ENCODE measurements at places on chromosomes 6 and 20.

- no peak for DNase-seq
Measured at GRCh38 chr6:55882718-55883569, 7.6 kb upstream of the BMP5 start.

DNA sequence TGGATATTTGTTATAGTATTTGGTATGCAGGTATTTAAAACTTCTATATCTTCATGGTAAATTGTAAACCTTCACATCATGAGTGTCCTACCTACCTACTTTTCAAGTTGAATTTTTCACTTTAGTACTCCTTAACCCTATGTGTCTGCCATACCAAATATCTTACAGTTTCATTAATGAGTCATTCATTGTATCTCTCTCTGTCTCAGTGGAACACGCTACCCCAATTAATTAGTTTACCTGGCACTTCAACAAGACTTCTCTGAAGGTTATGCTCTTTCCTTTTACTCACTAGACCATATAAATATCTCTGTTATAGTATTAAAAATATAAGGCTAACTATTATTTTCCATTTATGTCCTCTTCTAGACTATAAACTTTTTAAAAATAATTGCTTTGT lies 123.9 kb upstream of the GJE1 start:
- no peak for DNase-seq

DNA sequence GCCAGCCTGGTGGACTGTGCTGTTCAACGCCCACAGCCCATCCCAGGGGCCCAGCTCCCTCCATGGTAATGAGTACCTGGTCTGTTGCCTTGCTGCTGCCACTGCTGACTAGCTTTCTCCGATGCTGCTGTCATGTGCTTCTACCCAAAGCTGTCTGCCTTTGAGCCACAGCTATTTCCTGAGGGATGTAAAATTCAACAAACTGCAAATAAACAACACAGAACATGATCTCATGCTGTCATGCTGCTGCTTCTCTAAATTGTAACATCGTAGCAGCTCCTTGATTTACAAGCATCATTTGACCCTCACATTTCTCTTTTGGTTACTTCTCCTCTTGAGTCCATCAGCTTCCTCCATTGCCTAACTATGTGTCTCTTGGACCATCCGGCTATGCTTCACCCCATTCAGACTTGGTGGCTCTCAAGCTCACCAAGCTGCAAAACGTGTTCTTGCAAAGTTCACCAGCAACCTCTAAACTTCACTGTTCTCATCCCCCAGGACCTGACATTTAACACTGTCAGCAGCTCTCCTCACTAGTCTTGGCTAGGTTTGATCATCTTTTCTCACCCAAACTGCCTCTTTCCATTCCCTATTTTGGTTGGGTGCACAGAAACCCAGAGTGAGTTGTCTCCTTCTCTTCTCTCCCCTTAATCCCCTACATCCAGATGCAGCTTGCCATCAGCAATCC lies 54.6 kb downstream of the FYN start:
- DNase-seq, result no peak

DNA sequence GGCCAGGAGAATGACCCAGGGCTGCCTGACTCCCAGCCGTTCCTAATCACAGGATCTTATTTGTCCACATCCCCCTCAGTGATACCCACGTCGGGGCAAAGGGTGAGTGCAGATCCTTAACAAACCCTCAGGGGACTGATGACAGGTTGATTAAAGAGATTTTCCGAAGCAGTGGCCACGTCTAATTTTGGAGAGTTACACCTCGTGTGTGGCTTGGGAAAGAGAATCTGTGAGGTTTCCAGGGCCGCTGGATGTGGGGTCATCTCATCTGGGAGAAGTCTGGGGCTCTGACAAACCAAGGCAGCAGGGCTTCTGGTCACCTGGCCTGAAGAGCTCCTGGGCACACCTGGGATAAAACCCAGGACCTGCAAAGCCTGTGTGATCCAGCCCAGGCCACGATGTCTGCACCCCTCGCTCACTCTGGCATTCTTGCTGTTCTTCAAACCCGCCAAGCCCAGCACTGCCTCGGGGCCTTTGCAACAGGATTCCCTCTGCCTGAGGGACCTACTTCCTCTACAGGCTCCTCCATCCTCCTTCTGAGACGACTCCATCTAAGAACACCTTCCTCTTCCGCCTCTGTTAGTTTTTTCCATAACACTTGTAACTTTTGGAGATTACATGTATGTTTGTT lies 4.7 kb downstream of the JPH2 start:
- no peak for DNase-seq

- no peak for DNase-seq
Measured at GRCh38 chr6:137775227-137775626, 91.8 kb upstream of the TNFAIP3 start.

GRCh38 chr6:165726290-165726875 lies 63.3 kb upstream of the PDE10A start:
- DNase-seq, result no peak

GRCh38 chr6:12804952-12805645 lies 88.5 kb downstream of the PHACTR1 start:
- DNase-seq, result no peak

DNA sequence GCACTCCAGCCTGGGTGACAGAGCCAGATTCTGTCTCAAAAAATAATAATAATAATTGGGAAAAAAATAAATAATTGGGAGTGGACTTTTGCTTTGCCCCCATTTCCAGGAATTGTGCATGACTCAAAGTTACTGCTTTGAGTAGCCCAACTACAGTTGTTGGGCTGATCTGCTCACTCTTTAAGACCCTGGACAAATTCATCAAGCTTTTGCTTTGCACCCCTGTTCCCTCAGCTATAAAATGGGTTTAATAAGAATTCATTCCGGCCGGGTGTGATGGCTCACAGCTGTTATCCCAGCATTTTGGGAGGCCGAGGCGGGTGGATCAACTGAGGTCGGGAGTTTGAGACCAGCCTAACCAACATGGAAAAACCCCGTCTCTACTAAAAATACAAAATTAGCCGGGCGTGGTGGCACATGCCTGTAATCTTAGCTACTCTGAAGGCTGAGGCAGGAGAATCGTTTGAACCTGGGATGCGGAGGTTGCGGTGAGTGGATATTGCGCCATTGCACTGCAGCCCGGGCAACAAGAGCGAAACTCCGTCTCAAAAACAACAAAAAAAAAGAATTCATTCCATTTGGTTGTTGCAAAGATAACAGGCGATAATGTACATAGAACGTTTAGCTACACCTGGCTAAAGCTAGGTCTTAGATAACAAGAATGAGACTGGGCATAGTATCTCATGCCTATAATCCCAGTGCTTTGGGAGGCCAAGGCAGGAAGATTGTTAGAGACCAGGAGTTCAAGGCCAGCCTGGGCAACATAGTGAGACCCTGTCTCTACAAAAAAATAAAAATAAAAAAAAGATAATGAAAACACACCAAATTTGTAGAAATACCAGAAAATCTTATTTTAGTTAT lies 87.9 kb upstream of the ZNF217 start:
- DNase-seq, result no peak

GRCh38 chr20:2421247-2421646 lies 40.5 kb downstream of the TGM6 start:
- DNase-seq, result no peak

GRCh38 chr20:58646257-58646656 lies 4.8 kb upstream of the STX16 start:
- no peak for DNase-seq

DNA sequence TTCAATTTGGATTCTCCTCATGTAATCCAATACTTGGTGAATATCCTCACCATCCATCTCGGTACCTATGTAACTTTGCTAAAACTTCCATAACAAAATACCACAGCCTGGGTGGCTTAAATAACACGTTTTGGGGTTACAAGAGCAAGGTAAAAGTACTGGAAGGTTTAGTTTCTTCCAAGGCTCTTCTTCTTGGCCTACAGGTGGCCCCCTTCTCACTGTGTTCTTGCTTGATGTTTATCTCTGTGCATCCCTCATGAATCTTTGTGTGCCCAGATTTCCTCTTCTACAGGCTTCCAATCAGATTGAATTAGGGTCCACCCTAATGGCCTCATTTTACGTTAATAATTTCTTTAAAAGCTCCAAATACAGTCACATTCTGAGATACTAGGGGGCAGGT lies 163.3 kb upstream of the HCRTR2 start:
- DNase-seq, result no peak

GRCh38 chr6:35243386-35243958 lies 16.1 kb upstream of the ZNF76 start:
- DNase-seq, result no peak

GRCh38 chr6:11121851-11122250 lies 10.3 kb upstream of the ERVFRD-1 start:
- DNase-seq, result no peak

DNA sequence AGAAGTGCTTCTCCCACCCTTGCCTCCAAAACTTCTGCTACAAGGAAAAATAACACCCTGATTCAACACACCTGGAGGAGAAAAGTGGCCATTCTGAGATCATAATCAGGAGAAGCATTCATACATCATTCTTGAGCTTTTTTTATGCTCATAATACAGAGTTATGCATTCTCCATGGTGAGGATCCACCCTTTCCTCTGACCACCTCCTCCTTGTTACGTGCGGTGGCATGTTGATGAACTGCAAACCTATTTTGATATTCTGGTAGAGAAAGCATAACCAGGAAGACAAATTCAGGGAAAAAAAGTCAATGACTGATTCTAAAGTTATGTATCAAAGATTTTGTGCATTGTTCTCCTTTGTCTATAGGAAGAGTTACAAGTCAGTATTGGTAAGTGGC lies 169.8 kb downstream of the KLHL32 start:
- DNase-seq, result no peak

GRCh38 chr6:150448221-150448620 lies 79.4 kb downstream of the IYD start:
- no peak for DNase-seq

DNA sequence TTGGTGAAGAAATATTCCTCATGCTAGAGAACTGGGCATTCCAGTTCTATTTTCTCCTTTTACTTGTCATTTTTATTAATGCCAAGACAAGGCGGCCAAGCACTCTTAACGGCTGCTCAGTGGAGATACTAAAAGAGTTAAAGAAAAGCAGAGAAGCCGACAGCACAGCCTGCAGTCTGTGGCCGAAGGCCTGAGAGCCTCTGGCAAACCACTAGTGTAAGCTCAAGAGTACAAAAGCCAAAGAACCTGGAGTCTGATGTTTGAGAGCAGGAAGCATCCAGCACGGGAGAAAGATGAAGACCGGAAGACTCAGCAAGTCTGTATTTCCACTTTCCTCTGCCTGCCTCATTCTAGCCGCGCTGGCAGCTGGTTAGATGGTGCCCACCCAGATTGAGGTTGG lies 167.1 kb upstream of the FUT9 start:
- no peak for DNase-seq

GRCh38 chr6:40252531-40253258 lies 318.4 kb upstream of the MOCS1 start:
- no peak for DNase-seq

DNA sequence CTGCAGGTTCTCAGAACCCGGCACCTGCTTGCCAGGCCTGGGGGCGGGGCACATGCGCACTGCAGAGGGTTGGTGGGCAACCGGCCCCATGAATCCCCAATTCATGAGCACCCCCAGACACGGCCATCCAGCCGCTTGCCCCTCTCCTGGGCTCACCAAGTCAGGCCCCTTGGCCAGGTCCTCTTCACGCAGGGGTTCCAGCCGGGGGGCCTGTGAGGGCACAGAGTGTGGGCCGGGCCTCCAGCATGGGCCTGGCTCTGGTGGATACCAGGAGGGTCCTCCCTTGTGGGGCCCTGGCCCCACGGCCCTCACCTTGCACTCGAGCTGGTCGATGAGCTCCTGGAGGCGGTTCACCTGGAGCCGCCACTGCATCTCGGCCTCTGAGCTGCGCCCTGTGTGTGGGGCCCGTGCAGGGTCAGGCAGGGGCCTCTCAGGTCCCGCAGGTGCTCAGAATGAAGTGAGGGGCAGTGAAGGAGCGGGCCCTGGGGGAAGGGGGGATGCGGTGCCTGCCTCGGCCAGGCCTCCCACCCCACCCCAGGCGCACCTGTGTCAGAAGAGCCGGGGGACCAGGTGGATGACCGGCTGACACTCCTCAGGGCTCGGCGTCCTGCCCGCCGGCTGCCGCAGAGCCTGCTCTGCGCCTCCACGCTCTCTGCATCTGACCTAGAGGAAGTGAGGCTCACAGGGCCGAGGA lies 2.6 kb upstream of the C20orf144 start:
- DNase-seq, result no peak

GRCh38 chr6:12661432-12662089 lies 55.0 kb upstream of the PHACTR1 start:
- no peak for DNase-seq

GRCh38 chr6:139378882-139379341 lies 4.5 kb upstream of the CITED2 start:
- no peak for DNase-seq

DNA sequence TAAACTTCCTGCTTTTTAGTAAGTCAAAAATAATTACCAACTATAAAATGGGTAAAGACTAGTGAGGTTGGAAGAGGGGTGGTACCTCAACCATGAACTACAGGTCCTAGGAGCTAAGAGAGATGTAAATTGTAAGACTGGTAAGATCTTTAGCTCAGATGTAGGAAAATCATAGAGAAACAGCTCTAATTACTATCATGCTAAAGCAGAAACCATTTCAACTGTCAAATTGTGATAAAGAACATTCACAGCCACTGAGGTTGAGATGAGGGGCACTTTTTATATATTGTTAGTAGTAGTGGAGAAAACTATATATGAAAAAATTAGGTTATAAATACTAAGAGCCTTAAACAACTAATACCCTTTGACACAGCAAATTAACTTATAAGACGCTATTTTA lies 20.0 kb downstream of the CDK19 start:
- no peak for DNase-seq

DNA sequence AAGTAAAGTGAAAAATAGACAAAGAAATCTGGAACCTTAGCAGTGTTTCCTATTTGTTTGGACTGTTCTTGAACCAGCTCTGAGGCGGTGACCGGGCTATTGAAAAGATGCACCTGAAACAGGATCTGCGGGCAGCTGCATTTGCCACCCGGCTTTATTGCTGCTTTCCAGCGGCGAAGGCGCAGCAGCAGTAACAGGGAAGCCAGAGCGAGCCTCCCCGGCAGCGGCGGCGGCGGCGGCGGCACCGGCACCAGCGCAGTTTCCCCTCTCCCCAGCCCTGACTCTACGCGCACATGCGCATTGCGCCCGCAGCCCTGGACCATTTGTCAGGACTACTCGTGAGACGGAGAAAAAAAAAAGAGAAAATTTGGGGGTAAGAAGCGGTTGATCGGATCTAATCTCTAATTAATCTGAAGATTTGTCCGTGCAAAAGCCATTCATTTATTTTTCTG lies at the start of gene L3MBTL3:
TSS of gene L3MBTL3 (plus strand) at position 290 of the 452 bp plus-strand sequence. CDS start 24,119 bp downstream, outside the sequence.
- peak; percentile 75 for DNase-seq

DNA sequence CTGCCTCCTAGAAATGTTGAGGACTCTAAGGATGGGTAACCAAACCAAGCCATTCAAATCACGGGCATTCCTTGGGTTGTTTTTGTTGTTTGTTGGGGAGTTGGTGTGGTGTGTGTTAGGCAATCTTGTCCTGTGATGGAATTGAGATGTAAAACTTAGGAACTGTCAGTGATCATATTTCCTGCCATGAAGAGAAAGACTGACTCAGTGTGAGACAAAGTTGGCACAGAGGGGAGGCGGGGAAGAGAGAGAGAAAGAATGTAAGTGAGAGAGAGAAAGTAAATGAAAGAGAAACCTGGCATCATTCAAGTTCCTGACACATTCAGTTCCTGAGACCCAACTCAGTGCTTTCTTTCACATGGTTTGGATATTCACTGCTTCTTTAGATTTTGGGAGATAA lies 21.6 kb upstream of the FBXO30 start:
- no peak for DNase-seq

- no peak for DNase-seq
Measured at GRCh38 chr6:159875194-159875593, 15.6 kb upstream of the MAS1 start.

GRCh38 chr6:148001844-148002642 lies 340.6 kb upstream of the SASH1 start:
- DNase-seq, result no peak

GRCh38 chr20:50318710-50319109 lies 128.1 kb downstream of the CEBPB start:
- no peak for DNase-seq

Data from stimulated activated CD4-positive, alpha-beta T cell treated with anti-CD3 and anti-CD28 coated beads, TNF-alpha, amount 100 ng/mL, for 4 hours (primary cell).